ENCODE measurements at places on chromosomes 6 and 20. TPM values are rescaled to one million over a fixed set of nuclear protein-coding genes. Genes with fewer than 3 reads are reported as not detected.

DNA sequence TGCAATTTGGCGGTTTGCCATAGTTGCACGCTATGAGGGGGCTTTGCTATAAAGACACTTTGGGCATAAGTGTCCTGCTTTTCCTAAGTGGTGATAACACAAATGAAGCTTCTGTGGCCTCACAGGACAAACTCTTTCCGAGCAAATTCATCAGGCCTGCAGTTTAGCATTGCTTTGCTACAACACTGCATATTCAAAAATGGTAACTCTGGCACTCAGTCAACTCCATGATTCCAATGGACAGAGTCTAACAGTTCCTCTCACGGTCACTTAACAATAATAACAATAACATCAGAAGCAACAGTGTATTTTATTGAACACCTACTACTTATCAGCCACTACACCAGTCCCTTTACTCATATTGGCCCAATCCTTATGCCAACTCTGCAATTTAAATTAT is 222.5 kb downstream of the FRK start:
- no peak for DNase-seq

Gene METTL24
- not detected for total RNA-seq

DNA sequence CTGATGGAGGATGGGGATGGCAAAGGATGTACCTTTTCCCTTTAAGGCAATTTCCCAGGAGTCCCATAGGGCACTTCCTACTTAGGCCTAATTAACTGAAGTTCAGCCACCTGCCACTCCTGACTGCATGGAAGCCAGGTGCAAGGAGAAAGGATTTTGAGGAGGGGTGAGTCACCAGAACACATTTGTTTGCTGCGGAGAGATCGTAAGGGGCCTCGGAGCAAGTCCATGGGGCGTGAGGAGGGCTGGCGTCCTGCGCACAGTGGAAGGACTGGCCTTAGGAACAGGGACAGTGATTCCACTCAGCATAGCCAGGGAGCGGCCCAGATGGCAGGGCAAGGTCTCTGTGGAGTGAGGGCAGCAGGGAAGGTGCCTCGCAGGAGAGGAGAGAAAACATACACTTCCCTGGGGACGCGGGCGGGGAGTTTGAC is 11.8 kb upstream of the MAP1LC3A start:
- DNase-seq = no peak

DNA sequence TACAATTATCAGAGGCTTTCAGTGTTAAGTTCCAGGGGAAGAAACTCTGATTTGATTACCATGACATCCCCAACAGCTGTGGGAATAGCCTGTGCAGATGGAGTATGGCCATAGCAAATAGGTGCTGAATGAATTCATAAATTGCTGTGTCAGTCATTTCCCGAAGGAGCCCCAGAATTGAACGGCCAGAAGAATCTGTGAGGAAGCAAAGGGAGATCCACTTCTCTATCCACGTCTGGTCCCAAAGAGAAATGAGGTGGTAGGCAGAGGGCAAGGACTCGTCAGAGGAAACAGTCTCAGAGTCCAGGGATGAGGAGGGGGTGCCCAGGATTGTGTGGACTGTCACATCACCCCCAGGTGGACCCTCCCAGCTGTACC is 3.1 kb upstream of the TAF8 start:
- no peak for DNase-seq

- no peak for DNase-seq
These were observed 353.3 kb downstream of the ZFAND3 start for GRCh38 chr6:38172739-38173410.

Data from bronchial epithelial cell (primary cell).